ENCODE measurements at places on chromosomes 4 and X. TPM values are rescaled to one million over a fixed set of nuclear protein-coding genes. Genes with fewer than 3 reads are reported as not detected.

DNA sequence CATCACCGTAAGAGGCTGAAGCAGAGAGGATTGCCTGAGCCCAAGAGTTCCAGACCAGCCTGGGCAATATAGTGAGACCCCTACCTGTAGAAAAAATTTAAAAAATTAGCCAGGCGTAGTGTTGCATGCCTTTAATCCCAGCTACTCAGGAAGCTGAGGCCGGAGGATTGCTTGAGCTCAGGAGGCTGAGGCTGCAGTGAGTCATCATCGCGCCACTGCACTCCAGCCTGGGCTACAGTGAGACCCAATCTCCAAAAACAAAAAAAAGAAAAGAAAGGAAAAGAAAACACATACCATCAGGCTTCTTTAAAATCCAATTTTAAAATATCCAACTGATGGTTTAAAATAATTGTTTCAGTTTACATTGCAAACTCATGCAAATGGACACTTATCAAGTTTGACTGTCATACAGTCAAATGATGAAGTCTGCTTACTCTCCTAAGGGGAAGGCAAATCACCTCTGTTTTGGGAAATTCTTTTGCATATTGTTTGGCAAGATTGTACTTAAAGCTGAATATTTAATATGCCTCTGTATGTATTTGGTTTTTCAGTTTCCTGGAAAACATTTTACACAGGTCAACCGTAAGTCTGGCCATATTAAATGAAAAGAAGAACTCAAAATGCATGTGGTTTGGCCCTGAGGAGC lies 23.7 kb upstream of the TENM3 start:
- DNase-seq = no peak

DNA sequence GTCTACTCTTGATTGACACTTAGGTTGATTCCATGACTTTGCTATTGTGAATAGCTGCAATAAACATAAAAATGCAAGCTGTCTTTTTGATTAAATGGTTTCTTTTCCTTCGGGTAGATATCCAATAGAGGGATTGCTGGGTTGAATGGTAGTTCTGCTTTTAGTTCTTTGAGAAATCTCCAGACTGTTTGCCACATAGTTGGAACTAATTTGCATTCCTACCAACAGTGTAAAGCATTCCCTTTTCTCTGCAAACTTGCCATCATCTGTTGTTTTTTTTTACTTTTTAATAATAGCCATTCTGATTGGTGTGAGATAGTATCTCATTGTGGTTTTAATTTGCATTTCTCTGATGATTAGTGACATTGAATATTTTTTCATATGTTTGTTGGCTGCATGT lies 122.2 kb upstream of the PRKG2 start:
- DNase-seq = no peak

- DNase-seq = no peak
These were observed 57.5 kb downstream of the DCX start for GRCh38 chrX:111354496-111354895.

DNA sequence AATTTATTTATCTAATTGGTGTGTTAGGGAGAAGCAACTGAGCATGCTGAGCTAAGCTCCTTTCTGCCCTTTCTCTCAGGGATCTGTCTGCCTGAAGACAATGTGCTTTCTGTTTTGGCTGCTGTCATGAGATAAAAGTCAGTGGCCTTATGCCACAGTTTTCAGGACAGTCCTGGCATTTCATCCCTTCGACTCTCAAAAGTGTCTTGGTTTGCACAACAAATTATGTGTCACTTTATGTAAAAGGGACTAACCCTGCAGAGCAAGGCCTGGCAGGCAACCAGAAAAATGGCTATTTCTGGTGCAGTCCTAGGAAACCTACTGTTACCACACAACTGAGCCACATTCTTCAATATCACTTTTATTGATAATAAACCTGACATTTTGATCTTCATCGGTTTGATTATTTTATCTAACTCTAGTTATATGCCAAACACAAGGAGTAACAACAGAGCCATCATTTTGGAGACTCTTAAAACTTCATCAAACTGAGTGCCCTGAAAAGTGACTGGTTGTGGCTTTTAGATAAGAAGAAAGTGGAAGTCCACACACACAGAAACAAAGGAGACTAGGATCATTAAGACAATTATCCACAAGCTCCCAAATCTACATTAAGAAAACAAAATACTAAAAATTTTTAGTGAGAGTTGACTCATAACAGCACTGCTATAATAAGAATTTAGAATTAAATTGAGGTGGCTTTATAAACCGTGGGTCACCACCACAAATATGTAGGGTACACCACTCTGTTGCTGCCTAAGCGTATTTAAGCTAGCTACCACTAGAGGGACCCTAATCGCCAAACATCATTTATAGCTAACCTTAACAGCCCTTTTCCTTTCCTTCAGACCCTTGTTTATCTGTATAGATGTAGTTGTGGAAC lies 95.9 kb upstream of the PTPN13 start:
- DNase-seq = no peak

Gene SOX3
- not detected for polyA plus RNA-seq

Measured in left renal cortex interstitium (tissue), 4 donors.